ENCODE measurements at places on chromosomes 6 and 20.

GRCh38 chr6:152048921-152049320, 241.4 kb downstream of the ESR1 start:
- no peak for DNase-seq

GRCh38 chr6:139882234-139882633, 507.8 kb upstream of the CITED2 start:
- DNase-seq: no peak

DNA sequence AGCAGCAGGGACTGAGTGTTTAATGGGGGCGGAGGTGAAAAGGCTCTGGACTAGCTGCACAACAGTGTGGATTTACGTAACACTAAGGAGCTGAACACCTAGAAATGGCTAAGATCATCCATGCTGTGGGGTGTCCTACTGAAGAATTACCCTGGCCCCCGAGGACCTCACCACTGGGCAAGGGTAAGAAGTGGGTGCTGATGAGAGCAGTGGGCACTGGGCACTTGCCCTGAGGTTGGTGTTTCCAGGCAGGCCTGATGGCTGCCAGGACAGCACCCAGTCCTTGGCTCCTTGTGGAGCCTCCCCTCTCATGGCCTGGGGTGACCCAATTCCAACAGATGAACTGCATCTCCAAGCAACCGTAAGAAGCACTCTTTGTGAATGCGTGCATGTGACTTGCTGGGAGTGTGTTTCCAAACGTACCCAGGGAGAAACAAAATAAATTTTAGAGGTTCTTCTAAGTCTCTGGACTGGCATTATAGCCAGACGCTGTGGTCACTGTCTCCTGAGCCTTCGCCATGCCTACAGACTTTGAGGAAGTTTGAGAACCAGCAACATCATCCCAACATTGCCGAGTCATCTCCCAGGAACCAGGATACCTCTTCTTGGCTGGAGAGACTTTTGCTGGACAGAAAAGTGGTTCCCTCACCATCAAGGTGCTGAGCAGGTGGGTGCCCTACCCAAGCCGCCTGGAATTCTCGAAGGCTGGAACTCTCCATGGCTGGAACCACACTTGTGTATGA, 245.9 kb downstream of the ERMARD start:
- DNase-seq: no peak

DNA sequence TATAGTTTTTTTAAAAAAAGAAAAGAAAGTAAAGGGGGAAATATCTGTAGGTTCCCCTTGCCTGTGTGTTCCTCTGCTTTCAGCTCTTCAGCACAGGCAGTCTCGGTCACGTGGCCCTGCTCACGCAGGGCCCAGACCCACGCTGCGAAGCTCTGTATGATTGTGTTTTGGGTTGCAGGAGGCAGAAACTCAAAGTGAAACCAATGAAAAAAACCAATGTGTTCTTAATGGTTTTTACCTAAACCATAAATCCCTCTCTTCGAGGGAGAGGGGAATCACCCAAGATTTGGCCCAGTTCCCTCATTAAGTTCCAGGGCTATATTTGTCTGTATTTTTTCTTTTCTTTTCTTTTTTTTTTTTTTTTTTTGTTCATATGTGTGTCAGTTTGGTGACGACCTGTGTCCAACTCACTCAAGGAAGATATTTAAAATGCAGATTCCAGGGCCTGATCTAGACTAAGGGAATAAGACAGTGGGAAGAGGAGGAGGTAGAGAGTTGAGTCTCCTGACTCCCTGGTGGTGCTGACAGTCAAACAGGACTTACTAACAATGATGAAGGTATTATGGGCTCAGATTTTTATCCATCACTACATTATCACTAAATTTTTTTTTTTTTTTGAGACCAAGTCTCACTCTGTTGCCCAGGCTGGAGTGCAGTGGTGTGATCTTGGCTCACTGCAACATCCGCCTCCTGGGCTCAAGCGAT, 33.8 kb upstream of the RREB1 start:
- peak; percentile 73 for DNase-seq

DNA sequence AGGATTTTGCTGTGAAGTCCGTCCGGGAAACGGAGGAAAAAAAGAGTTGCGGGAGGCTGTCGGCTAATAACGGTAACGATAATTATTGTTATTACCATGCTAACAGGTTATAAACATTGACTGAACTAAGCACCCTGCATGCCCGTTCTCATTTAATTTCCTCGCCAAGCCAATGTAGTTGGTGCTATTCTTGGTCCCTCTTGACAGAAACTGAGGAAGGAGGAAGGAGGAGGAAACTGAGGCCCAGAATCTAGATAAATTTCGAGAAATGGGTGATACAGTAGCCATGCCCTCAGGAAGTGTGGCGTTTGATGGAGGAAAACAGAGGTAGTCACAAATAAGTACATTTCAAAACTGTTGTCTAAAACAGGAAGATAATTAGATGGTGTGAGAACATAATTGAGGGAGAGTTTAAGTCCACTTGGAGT, 474 bp downstream of the TPX2 start:
- DNase-seq: no peak

DNA sequence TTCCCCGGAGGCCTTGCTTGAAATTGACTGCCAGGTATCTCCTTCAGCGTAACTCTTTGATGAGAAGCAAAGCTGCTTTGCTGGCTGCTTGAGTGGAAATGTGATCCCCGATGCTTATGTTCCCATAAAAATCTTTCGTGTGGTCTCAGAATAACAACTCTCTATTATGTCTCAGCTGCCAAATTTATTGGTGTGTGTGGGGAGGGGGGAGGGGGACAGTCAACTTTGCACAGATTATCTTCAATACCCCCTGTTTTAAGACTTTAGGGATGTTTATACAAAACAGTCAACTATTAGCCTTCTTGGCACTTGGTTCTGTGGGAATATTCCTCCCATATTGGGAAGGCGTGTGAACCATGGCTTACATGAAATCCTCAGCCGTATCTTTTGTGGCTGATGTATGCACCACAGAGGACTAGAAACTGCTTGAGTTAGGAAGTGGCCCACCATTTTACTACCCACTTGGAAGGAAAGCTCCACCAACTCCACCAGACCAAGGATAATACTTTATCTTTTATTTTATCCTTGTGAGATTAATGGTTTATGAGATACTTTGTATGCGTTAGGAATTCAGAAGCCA, 101.5 kb upstream of the SLC24A3 start:
- no peak for DNase-seq

DNA sequence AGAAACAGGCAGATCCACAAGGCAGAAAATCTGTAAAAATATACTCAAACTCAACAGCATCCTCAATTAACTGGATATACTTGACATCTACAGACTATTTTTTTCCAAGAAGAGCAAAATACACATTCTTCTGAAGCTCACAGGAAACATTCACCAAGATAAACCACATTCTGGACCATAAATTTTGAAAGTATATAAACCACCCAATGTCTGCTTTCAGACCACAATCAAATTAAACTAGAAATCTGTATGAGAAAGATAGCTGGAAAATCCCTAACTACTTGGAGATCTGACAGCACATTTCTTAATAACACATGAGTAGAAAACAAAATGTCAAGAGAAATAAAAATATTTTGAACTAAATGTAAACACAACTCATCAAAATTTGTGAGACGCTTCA, 195.5 kb downstream of the ERMARD start:
- no peak for DNase-seq

DNA sequence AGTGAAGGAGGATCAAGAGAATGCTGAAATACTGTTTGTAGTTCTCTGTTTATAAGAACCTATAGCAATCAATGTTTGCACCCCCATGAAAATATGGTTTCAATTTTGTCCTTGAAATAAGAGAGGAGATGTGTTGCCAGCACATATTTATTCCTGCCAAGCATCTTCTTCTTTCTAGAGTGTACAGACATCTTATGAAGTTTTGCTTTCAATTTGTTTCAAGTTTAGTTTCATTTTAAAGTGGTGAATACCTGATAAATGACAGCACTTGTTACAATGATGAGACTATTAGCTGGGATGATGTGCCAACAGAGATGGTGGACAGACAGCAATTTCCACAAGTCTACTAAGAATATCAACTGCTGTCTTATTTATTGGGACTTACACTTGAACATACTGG, 39.2 kb upstream of the CENPW start:
- no peak for DNase-seq

- DNase-seq: no peak
These were observed 92.3 kb downstream of the RFPL4B start for GRCh38 chr6:112439432-112439831.

- DNase-seq: no peak
These were observed 442.2 kb upstream of the SPTLC3 start for GRCh38 chr20:12566596-12566995.

- peak; percentile 49 for DNase-seq
These were observed 12.9 kb downstream of the CDYL start for GRCh38 chr6:4788953-4789584.

GRCh38 chr20:31712112-31712553, 10.5 kb downstream of the BCL2L1 start:
- no peak for DNase-seq

DNA sequence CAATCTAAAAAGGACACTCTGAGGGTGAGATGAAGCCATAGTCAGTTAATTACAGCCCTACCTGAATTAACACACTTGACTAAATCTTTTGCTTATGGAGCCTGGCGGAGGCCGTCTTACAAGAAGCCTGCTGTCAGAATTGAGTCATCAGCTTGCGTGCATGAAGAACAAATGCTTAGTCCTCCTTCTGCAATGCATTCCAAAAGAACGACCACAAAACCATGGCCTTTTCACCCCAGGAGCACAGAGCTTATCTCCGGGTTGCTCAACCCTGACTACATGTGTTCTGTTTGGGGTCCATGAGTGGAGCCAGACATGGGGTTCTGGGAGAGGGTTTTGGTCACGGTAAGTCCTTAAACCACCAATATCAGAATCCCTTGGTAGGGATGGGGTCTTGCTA, 318.1 kb downstream of the CLIC5 start:
- no peak for DNase-seq

All from stimulated activated naive B cell treated with anti-CD40 and anti-IgM and Interleukin-4, amounts not matched to agents 10 μg/mL and 1 μg/mL and 100 μg/mL, for 72 hours (primary cell).